ENCODE measurements at places on chromosomes 16 and 17.

DNA sequence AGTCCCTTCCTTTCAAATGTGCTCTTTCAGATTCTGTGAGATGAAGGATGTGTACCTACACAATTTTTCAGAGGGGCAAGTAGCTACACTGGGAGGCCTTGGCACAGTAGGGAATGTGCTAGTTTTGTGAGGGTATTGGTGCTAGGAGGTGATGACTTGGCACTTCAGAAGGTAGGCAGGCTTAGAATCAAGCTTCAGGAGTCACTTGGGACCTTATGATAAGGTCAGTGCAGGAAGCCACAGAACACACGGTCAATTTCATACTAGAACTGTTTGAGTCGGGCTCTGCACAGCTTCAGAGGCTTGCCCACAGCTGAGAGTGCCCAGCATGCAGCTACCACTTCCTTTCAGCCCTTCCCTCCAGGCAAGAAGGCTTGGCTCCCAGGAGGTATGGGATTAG lies 6.1 kb downstream of the CMTM1 start:
- DNase-seq = peak; percentile 26

- DNase-seq = no peak
These were observed 4.1 kb upstream of the RSAD1 start for GRCh38 chr17:50474523-50474922.

DNA sequence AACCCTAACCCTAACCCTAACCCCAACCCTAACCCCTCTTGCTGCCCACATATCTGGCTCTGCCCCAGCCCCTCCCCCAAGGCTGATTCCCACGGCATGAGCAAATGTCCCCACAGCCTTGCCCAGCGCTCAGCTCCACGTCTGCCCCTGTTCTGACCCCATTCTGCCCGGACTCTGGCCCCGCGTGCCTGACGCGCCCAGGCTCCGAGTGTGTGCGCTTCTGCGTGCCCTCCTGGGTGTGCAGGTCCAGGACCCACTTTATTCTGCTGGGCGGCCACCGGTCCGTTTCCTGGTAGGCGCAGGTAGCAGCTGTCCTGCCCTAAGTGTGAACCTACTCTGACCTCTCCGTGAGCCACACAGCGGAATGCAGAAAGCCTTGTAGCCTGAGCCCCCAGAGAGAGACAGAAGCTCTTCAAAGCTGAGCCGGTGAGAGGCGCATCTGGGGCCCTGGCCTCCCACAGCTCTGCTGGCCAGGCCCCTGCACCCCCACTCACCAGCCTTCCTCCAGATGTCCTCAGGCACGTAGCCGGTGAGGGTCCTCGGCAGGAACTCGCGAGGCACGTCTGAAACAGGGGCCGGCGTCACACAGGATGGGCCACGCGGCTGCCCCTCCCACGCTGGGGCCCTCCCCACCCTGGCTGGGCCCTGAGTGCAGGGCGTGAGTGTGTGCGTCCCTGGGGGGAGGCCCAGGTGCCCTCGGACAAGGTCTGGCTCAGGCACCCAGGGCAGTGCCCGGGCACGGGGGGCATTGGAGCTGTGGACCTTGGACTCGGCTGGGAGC lies 14.0 kb upstream of the PABPN1L start:
- DNase-seq = no peak

GRCh38 chr16:14074544-14074943 lies 3.4 kb downstream of the MRTFB start:
- DNase-seq = no peak

DNA sequence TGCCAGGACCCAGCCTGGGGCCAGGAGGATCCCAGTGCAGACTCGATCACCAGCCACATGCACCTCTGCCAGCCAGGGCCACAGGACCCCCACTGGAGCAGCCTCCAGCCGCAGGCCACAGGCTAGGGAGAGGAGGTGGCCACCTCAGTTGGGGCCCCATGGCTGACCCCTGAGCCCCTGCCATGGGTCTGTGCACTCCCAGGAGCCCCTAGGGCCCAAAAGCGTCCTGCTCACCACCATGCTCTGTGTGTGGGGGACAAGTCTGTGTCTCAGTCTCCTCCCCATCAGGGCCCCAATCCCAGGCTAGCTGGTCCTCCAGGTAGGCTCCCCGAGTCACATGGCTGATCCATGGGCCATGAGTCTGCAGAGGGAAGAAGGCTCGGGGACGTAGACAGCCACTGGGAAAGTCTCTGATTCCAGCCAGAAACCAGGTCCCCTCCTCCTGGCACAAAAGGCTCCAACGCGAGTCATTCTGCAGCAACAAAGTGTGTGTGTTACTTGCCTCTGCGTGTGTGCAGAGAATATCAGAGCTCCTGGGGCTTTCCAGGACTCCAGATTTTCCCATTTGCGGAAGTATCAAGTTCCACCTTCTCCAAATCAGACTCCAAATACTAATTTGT lies 6.1 kb upstream of the PRSS8 start:
- DNase-seq = no peak

DNA sequence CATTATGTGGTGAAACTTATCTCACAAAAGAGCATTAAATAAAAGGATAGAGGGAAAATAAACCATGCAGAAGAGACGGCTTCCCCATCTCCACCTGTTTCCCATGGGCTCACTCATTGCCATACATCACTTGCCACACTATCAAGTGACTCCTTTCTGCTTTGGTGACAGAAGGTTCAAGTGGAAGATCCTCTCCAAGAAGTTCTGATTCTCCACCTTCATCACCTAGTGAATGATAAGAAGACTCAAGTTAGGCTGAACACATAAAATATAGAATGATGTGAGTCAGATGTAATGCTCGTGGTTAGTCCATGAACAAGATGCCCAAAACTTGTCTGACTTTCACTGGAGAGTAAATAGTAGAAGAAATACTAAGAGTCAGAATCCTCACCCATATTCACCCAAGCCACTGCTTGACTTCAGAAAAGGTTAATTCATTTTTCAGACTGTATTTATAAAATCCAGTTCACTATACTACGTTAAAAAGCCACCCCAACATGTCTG lies 100.1 kb upstream of the TOB1 start:
- no peak for DNase-seq

DNA sequence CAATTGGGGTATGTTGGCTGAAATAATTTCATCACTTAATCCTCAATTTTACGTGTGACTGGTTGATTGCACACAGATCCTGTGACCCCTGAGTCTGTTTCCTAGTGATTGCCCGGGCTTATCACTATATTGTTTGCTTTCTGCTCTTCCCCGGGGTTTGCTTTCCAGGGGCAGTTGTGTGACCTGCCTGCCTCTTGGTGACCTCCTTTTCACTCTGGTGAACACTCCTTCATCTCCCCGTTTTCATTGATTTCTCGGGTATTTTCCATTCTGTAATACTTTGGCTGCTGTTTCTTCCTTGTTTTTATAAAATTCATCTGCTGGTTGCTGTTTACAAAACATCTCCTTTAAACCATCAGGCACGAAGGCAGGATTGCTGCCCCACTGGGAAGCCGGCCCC lies 36.0 kb downstream of the NTN1 start:
- DNase-seq = no peak

- DNase-seq = peak; percentile 71
These were observed 13.0 kb upstream of the SPNS3 start for GRCh38 chr17:4420692-4421131.

DNA sequence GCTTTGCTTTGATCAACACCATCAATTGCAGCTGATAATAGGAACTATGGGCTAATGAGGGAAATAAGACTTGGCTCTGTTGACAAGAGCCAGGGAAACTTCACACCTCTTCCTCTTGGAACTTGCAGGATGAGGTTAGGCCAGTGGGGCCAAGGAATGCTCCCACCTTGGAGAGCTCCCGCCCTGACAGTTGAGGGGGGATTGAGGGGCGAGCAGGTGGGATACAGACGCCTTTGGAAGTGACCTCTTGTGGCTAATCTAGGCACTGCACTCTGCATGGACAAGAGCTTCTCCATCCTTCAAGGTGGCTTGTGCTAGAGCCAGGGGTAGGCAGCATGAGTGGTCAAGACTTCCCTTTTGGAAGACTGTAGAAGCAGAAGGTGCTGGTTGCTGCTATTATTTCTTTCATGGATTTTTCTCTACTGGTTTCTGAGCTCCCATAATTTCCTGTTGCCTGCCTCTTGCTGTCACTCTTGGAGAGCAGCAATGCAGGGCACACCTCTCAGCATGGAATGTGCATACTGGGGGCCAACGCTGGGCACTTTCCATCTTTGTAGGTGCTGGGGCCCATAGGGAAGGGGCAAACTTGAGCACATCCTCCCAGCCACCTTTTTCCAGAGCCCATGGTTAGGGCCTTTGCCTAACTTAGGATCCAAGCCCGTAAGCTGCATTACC lies 2.3 kb upstream of the PHF12 start:
- DNase-seq = peak; percentile 61

- DNase-seq = no peak
These were observed 429.0 kb downstream of the HS3ST4 start for GRCh38 chr16:26120729-26121128.

DNA sequence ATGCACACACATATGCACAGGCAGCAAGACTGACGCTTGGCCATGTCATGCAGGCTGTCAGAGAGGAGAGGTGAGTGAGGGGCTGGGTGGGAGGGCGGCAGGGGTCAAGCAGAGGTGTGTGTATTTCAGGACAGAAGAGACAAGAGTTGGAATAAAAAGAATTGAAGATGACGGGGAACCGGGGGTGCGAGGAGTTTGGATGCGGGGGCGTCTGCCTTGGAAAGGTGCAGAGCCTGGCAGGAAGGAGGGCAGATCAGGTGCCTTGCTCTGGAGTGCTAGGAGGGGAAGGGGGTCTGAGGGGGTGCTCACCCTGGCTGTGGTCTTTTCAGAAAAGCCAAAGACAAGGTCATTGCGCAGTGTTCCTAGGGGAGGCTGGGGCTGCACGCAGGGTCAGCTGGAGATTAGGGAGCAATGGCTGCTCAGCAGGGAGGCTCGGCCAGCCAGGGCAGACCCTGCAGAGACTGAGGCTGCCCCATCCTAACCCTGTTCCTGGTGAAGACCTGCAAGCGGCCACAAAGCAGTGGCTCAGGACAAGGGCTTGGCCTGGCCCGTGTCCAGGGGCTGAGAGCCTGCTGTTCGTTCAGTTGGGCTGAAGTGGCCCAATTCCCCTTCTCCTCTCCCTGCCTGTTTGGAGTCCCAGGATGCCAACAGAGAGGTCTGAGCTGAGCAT lies 23.7 kb upstream of the CBX4 start:
- no peak for DNase-seq

DNA sequence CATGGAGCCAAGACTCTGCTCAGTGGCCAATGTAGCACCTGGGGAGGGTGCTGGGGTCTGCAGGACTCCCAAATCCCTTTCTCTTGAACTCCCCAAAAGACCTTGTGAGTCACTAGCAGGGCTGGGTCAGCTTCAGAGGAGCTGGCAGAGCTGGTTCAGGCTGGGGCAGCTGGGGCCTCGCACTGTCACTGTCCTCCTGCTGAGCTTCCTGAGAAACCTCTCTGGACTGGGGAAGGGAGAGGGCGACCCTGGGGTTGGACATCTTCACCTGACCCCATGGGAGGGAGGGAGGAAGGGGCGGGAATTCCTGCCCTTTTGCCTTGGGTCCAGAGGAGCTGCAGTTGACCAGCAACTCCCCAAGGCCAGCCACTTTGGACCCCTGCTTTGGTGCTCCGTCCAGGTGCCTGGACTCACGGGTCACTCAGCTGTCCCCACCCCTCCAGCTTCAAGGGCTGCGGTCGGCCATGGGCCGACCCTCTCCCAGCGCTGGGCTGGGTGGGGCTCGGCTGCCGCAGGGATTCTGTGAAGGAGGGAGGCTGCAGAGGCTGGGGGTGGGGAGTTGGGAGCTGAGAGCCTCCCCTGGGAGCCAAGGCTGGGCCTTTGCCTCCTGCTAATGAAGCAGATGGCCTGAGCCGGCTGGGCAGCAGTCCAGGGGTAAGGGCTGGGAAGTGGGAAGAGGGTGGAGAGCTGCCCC lies 9.2 kb downstream of the FMNL1 start:
- DNase-seq = no peak

- no peak for DNase-seq
These were observed 36.3 kb downstream of the ADAMTS18 start for GRCh38 chr16:77398495-77398894.

GRCh38 chr16:12467418-12468210 lies 336.1 kb downstream of the CPPED1 start:
- DNase-seq = no peak

GRCh38 chr16:85389679-85390470 lies 223.2 kb upstream of the GSE1 start:
- DNase-seq = no peak
